ENCODE measurements at places on chromosomes 1 and 21. TPM values are rescaled to one million over a fixed set of nuclear protein-coding genes. Genes with fewer than 3 reads are reported as not detected.

Gene GSTM5
- 0.07 TPM for polyA plus RNA-seq

Gene MROH9
- polyA plus RNA-seq, result not detected

DNA sequence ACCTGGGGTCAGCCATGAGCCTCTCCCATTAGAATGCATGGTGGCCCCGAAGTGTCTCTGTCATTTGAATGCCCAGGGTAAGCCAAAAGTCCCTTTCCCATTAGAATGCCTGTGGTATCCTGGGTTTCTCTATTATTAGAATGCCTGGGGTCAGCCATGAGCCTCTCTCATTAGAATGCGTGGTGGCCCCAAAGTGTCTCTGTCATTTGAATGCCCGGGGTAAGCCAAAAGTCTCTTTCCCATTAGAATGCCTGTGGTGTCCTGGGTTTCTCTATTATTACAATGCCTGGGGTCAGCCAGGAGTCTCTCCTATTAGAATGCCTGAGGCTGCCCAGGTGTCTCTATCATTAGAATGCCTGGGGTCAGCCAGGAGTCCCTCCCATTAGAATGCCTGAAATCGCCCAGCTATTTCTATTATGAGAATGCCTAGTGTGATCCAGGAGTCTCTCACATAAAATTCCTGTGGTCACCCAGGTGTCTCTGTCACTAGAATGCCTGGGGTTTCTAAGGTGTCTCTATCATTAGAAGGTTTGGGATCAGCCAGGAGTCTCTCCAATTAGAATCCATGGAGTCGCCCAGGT, 65.5 kb downstream of the RNF187 start:
- DNase-seq, result no peak
- no peaks in the 10 kb centered on the region for H3K36me3 ChIP-seq
- H3K4me1 ChIP-seq, result no peaks in the 10 kb centered on the region
- H3K4me3 ChIP-seq, result no peak overlapping the region
- no peak overlapping the region for H3K27ac ChIP-seq

- H3K27me3 ChIP-seq, result no peaks in the 10 kb centered on the region
- no peaks in the 10 kb centered on the region for H3K4me1 ChIP-seq
Measured at GRCh38 chr1:92095874-92096273, 15.7 kb downstream of the BTBD8 start.

- no peak overlapping the region for H3K4me3 ChIP-seq
- H3K27me3 ChIP-seq, result peaks cover 7% of the 10 kb centered on the region
- H3K4me1 ChIP-seq, result no peaks in the 10 kb centered on the region
- H3K27ac ChIP-seq, result no peak overlapping the region
- no peaks in the 10 kb centered on the region for H3K36me3 ChIP-seq
- DNase-seq, result no peak
Measured at GRCh38 chr21:45335151-45335760, 47.6 kb upstream of the POFUT2 start.
